HS-5 (cell line): ENCODE measurements at places on chromosomes 11 and 22.
A peak's percentile ranks its signal among the peaks of the same experiment; 100 is the strongest.

- peak; percentile 77 for DNase-seq
These were observed 31.2 kb downstream of the MTMR3 start for GRCh38 chr22:29914165-29914564.

DNA sequence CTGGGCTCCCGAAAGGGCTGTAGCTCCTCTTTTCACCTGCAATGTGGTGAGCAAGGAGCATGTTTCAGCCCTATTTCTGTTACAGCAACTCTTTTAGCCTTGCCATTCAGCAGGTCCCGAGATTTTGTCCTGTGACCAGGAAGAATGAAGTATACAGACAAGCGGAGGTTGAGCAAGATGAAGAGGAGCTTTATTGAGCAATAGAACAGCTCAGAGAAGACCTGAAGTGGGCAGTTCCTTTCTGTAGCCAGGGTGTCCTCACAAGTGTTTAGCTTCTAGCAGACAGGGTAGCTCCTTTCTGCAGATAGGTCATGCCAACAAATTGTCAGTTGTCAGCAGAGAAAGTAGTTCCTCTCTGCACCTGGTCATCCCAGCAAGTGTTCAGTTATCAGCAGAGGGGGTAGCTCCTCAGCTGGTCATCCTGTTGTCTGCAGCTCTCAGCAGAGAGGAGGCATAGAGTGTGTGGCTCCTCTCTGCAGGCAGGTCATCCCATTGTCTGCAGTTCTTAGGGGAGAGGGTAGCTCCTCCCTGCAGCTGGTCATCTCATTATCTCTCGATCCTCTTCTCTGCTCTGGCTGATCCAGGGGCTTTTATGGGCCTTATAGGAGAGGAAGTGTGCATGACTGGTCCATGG is 5.4 kb upstream of the OR56A4 start:
- no peak for DNase-seq

DNA sequence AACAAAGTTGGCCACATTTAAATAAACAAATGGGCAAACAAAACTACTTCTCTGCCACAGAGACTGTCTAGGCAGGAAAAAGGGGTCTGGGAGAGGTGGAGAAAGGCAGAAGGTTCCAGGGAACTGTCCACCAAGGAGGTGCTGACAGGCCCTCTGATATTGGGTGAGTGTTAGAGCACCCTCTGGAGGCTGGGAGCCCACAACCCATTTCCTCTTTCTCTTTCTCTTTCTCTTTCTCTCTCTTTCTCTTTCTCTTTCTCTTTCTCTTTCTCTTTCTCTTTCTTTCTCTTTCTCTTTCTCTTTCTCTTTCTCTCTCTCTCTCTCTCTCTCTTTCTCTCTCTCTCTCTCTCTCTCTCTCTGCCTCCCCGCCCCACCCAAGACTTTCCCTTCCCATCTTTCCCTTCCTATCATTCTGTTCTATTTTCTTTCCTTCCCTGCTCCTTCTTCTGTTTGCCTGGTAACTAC is 912.8 kb downstream of the DLG2 start:
- DNase-seq: peak; percentile 6

DNA sequence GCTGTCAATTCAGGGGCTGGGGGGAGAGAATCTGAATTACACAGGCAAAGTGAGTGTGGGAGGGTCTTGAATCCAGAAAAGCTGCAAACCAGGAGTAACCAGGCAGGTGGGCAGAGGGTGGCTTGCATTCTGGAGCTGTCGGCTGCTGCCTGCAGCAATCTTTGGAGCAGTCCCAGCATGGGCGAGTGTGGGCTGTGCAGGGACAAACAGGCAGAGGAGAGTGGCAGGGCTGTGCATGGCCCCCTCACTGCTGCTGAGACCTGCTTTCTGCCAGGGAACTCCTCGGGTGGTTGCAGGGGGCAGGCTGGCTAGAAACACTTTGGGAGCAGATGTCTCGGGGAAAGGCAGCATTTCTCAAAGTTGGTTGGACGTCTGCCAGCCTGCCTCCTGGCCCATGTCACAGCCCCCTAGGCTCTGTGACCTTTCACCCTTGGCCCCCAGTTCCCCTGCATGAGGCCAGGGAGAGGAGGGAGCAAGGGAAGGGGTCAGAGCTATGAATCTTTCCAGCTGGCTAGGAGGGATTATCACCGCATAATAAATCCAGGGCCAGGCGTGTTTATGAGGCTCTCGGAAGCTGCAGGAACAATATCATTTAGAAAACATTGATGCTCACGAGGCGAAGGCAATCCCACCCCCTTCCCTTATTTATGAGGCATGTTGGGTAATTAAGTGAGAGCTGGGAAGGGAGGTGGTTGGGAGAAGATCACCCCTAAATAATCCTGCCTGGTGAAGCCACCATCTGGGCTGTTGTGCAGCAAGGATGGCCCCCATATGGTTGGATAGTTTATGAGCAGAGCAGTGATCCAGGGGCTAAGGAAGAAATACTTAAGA is 212.3 kb upstream of the NCAM1 start:
- no peak for DNase-seq

- no peak for DNase-seq
These were observed 24.0 kb upstream of the ABCC8 start for GRCh38 chr11:17500673-17501072.

- no peak for DNase-seq
These were observed 32.6 kb downstream of the PPFIBP2 start for GRCh38 chr11:7546324-7546791.

GRCh38 chr11:92819830-92820229 is 149.6 kb upstream of the MTNR1B start:
- no peak for DNase-seq

DNA sequence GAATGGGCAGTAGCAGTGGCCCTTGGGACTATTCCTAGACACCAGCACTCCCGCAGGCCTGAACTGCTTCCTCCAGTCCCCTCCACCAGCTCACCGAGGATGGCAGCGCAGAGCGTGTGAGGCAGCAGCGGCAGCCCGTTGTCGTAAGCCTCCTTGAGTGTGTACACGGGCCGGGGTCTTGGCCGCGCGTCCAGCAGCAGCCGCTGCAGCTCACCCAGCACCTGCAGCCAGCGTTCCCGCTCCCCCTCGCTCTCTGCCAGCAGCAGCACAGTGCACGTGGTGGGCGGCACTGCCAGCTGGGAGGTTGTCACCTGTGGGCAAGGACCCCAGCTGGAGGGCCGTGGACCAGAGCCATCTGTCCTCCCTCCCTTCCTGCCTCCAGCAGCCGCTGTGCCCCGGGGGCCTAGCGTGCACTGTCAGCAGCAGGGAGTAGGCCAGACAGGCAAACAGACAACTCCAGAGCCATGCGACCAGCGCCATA is 13.0 kb downstream of the CDC42BPG start:
- no peak for DNase-seq

DNA sequence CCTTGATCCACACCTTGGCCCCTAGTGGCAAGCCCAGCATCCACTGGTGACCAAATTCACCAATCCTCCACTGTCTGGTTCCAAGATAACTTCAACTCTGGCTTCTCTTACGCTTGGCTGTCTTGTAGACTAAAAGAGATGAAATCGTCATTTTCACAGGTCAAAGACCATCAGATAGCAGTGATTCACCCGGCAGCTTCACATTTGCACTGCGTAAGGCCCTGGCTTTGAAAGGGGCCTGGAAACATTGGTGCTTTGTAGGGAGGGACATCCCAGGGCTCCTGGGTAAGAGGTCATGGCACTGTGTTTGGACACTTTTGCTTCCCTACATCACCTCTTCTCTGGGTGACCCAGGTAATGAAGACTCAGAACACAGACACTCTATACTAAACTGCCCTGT is 30.1 kb upstream of the FADD start:
- no peak for DNase-seq

- no peak for DNase-seq
These were observed 32.3 kb downstream of the MRGPRD start for GRCh38 chr11:68948496-68948895.

GRCh38 chr11:35087648-35088047 is 51.3 kb upstream of the CD44 start:
- no peak for DNase-seq

- no peak for DNase-seq
These were observed 45.5 kb downstream of the GAS2 start for GRCh38 chr11:22711880-22712279.

DNA sequence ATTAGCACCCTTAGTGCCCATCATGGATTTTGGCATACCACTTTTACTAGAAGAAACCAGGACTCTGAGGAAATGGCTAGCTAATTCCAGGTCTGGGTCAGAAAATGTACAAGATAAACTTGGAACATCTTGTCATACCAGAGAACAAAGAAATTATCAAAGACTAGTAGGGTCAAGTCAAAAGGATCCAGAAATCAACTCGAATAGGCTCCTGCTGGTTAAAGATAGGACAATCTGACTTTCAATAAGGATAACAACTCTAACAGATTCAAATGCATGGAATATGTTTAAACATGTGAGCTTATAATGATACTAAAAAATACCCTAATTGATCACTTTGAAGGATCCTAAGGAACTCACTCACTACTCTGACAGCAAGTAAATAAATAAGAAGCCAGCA is 18.9 kb downstream of the GAB2 start:
- no peak for DNase-seq

DNA sequence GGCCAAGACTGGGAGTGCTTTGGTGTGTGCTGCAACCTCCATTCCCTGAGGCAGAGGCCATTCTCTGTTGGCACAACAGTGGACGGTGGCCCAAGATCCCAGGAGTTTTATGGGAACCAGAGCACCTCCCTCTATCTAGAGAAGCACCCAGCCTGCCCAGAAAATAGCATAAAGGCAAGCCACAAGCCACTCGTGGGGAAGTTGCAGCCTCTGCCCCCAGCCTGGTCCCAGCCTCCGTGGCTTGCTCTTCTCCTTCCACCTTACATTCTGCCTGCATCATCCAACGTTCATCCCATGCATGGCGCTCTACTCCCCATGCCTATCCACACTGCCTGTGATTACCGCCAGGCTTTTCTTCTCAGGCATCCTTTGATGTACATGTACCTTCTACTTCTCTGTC is 15.8 kb downstream of the IL17RA start:
- DNase-seq: no peak

DNA sequence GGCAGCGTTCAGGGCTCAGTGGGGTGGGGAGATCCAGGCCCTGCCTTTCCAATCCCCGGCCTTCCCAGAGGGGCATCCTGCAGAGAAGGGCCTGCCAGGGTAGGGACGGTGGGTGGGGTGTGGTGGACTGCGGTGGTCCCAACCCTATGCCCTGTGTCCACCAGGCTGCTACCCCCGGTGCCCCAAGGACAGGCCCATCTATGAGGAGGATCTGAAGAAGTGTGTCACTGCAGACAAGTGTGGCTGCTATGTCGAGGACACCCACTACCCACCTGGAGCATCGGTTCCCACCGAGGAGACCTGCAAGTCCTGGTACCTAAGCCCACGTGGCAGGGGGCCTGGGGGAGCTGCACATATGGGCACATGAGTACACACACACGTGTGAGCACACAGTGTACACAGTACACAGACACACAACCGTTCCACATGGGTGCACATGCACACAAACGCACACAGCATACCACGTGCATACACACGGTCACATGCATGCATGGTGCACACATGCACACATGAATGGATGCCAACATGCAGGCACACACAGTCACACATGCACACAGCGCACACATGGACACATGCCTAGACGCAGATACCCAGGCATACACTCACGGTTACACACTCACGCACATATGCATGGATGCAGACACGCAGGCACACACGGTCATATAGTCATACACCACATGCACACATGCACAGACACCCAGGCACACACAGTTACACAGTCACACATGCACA is 16.1 kb downstream of the MUC2 start:
- no peak for DNase-seq

DNA sequence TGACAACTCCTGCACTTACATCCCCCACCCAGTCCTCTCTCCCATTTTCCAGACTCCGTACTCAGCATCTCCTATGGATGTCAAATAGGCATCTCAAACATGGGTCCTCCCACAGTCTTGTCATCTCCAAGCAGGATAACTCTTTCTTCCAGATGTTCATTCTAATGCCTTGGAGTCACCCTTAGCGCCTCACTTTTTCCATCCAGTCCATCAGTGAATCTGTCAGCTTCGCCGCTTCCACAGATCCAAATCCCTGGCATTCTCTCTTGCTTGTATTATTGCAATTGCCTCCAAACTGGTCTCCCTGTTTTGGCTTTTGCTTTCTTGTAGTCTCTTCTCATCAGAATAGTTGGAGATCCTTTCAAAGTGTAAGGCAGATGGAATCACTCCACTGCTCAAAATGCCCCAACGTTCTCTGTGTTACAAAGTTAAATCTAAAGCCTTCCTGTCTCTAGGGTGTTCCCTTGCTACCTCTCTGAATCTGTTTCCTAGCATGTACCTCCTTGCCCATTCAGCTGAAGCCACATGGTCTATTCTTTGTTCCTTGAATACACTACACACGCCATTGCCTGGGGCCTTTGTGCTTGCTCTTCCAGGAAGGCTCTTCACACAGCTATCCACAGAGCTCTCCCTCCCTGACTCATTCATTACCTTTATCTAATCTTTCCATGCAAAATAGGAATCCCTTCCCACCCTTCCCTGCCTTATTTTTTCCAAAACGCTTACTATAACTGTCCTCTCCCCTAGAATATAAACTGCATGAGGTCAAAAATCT is 64.8 kb downstream of the UBASH3B start:
- no peak for DNase-seq

- DNase-seq: no peak
These were observed 1112.0 kb upstream of the CCDC90B start for GRCh38 chr11:84398017-84398626.

GRCh38 chr11:67464411-67465188 is 4.5 kb downstream of the TMEM134 start:
- no peak for DNase-seq

GRCh38 chr22:35645646-35646045 is 2.6 kb upstream of the APOL6 start:
- no peak for DNase-seq

GRCh38 chr11:77815459-77815858 is 5.1 kb downstream of the RSF1 start:
- DNase-seq: no peak

DNA sequence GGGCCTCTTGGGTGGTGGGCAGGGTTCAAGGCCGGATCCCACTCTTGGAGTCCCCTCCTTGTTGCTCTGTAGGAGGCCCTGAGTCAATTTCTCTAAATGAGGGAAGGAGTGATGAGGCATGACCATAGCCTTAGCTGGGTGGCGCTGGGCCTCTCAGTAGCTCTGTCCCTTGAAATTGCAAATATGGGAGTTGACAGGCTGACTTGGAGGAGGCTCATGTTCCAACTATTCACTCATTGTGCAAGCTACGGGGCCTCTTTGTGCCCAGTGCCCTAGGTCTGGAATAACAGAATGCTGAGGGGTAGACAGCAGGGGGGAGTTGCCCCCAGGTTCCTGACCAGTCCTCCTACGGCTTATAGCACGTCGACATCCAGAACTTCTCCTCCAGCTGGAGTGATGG is 8.0 kb downstream of the SELENOM start:
- DNase-seq: no peak

DNA sequence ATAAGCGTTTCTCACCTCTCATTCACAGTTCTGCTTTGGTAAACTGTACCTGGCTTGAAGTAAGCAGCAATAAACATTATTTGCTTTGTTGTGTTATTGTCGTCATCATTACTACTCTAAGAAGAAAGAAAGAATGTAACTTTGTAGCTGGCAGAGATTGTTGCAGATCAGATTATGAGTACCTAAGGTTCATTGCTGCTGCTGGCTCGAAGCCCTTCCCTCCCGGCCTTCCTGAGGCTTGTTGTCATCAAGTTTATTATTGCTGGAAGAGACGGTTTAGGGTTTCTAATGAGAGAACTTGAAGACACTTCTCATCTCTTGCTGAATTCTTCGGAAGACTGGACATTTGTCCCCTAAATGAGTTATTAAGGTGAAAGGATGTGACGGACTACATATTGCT is 101.3 kb downstream of the GRAMD1B start:
- no peak for DNase-seq

GRCh38 chr11:134332189-134332631 is 422 bp downstream of the GLB1L2 start:
- no peak for DNase-seq
